ENCODE measurements at places on chromosomes 13 and 19.

DNA sequence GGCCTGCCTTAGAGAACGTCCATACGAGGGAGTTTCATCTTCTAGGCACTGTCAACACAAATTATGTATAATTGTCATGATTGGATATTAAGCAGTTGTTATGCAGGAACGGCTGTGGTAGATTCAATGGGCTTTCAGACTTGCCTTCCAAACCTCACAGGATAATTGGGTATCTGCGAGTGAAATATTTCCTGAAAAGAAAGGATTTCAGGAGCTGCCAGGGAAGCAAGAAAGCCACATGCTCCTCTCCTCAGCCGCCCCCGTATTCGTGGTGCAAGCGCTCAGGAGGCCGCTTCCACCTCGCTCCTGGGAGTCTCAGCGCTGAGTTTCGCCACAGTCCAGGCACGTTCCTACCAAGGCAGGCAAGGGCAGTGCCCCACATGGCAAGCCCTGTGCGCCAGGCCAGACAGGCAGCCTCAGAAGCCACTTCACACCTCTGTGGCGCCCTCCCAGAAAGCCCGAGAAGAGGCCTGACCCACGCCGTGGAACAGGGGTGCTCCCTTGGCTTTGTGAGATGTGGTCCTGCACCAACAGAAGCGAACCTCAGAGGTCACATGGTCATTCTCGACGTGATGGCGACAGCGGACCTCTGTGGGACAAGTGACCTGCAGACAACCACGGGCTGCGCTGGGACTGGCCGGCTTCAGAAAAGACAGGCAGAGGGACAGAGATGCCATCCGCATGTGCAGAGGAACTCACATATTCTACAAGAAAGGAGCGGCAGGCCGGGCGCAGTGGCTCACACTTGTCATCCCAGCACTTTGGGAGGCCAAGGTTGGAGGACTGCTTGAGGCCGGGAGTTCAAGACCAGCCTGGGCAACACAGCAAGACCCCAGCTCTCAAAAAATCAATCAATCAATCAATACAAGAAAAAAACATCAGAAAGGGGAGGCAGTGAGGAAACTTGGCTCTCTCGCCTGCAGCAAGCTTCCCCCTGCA is 41.4 kb downstream of the CEBPG start:
- no peak for DNase-seq

DNA sequence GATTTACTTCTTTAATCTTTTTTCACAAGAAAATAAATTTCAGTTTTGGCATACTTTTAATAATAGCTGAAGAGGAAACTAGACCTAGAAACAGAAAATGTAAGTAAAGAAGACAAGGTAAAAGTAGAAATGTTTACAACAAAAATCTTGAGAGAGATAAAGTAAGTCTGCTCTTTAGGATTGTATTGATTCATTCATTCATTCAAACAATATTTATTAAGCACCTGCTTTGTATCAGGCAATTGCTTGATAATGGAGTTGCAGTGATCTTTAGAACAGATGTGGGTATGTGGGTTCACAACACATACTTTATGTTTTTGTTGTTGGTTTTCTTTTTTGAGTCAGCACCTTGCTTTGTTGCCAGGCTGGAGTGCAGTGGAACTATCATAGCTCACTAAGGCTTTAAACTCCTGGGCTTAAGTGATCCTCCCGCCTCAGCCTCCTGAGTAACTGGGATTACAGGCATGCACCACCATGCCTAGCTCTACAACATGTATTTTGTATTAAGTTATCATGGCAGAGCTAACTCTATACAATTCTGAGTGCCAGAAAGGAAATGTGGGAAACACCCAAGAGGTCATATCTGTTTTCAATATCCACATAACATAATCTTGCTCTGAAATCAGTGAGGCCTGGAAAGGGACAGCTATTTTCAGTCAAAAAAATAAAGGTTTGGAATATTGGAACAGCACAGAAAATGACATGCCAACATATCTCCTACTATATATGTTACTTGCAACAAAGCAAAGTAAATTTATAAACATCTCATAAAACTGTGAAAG is 8.8 kb upstream of the SPART start:
- DNase-seq: no peak

DNA sequence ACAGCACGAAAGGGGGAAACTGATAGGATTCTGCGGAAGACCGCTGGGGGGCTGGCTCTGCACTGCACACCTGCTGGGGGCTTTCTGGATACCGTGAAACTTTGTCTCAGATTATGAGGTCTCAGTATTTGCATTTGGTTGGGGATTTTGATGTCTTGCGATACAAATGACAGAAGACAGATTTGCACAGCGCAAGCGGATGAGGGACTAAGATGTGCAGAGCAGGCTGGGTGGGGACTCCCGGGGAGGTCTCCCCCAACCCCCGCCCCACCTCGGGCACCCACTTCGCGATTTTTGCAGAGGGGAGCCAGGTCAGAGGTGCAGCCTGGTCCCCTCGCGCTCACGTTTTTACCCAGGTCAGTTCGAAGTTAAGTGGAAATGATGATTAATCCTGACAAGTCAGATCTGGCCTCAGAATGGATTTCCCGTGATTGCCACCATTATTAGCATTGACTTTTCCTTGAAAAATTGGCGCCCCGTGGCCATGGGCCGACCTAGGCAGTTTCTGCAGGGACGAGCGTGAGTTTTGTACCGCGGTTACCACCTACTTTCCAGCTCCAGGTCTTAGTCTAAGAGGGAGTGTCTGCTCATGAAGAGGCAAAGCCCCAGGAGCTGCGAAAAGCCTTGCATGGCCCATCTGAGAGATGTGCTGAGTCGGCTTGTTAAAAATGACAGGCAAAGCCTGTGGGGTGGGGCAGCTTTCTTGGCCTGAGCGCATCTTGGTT is 1.3 kb upstream of the GJB2 start:
- DNase-seq: no peak

DNA sequence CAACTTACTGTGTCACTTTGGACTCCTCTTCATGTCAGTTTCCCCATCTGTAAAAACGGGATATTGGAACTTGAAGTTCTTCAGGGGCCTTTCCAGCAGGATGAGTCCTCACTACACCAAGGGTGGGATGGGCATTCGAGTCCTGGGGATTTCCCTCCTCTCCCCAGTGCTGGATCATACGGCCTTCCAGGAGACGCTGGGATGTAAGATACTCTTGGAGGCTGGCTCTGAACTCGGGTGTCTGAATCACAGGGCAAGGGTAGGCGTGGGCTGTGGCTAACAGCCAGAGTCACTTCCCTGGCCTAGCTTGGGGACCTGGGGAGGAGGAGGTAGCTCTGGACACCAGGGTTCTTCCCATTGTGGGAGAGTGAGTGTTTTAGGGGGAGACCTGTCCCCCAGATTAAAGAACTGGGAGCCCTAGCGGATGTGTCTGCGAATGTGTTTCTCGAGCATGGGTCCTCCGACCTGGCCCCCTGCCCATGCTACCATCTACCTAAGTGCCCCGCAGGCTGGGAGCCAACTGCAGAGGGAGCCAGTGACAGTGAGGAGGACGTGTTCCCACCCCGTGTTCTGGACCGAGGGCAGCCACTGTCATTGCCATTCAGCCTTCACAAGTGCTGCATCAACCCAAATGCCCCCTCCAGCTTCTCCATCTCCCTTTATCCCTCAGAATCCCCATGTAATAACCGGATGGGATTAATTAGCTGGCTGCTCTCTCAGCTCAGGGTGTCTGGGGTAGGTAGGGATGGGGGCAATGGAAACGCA is 2.4 kb upstream of the CYTH2 start:
- DNase-seq: no peak

DNA sequence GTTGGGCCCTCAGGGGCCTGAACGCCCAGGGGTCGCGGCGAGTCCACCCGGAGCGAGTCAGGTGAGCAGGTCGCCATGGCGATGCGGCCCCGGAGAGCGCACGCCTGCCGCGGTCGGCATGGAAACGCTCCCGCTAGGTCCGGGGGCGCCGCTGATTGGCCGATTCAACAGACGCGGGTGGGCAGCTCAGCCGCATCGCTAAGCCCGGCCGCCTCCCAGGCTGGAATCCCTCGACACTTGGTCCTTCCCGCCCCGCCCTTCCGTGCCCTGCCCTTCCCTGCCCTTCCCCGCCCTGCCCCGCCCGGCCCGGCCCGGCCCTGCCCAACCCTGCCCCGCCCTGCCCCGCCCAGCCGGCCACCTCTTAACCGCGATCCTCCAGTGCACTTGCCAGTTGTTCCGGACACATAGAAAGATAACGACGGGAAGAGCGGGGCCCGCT is at the start of gene CCNA1:
Gene CCNA1 (plus strand): TSS at position 390 of the 439 bp plus-strand sequence. CDS start 562 bp downstream, outside the sequence.
- no peak for DNase-seq

- DNase-seq: no peak
These were observed 12.0 kb downstream of the ETFB start for GRCh38 chr19:51354103-51354741.

GRCh38 chr13:50224534-50224933 is 209.3 kb downstream of the KCNRG start:
- DNase-seq: no peak

- DNase-seq: no peak
These were observed 304.4 kb downstream of the DCT start for GRCh38 chr13:94175076-94175475.

GRCh38 chr19:19538785-19539166 is 711 bp downstream of the CILP2 start:
- DNase-seq: no peak

DNA sequence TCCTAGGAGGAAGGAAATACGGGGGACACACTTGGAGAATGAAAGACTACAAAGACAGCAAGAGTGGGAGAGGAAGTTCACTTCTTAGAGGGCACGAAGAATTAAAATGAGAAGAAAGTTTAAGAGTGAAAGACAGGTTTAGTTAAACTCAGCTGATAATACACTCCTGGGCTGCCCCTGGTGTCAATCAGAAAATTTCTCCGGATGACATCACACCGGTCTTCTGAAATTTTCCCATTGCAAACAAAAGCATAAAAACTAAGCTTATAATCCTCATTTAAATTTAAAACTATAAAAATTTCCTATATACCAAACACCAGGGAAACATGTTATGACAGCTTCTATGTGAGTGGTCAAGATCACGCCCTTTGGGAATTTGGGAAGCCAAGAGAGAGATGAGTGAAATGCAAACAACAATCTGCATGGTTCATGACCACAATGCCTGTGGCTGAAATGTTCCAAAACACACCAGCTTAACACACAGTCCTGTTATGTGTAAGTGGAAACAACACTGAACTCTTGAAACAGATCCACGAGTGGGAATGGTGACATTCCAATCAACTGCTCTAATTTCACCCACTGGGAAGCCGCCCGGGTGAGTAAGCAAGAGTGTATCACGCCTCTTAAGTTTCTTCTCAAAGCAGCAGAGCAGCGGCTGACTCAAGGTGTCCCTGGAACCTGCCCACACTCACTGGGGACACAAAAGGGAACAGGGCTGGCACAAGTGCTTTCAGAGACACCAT is 49.0 kb downstream of the BRD4 start:
- DNase-seq: no peak

- DNase-seq: no peak
These were observed 31.0 kb downstream of the SLAIN1 start for GRCh38 chr13:77728265-77729125.

GRCh38 chr13:20193162-20193906 is 596 bp upstream of the GJB2 start:
- DNase-seq: no peak

GRCh38 chr13:53847502-53847901 is 818.9 kb downstream of the OLFM4 start:
- DNase-seq: no peak

DNA sequence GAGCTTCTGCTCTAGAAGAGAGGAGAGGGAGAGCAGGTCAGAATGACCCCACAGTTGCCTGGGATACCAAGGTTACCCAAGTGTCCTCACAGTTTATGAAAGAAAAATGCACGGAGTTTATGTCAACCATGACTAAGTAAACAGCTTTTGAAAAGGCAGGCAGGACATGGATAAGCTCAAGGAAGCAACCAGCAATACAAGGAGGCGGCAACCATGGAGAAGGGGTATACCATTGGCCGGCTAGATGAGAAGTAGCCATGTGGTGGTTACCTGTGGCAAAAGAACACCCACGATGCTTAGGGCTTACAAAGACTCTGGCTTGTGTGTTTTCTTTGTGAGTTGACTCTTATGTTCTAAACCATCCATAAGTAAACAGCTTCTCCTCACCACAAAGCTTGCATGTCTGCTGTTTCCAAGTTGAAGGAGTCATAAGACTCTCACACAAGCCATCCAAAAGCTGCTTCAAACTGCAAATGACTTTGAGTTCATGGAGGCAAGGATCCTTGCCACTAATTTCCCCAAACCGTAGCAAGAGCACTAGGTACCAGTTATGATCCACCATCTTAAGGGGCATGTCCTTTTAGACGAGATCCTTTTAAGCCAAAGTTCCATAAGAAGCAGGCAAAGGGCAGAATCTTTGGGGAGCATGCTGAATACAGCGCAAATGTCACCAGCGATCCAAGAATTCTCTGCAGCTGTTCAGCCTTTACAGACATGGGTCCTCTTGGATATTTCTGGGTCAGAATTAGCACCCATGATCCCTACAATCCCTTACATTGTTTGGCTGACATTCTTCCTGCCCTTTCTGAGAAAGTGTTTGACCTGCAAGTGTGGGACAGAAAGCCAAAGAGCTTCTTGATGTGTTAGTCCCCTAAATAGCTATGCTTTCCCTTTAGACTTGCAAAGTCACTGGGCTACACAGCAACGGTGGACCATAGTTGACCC is 74.8 kb upstream of the IPO5 start:
- no peak for DNase-seq

DNA sequence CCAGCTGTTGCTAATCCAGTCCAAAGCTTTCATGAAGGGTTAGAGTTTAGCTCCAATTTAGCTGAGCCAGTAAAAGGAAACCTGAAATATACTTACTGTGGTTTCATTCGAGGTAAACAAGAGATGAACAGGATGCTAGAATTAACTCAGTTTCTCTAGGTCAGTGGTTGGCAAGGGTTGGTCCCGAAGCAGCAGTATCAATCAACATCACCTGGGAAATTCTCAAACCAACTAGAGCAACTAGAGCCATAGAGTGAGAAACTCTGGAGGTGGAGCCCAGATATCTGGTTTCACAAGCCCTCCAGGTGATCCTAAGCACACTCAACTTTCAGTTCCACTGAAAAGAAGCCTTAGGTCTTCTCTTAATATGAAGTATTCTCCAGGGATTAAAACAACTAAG is 376.7 kb downstream of the OXGR1 start:
- no peak for DNase-seq

DNA sequence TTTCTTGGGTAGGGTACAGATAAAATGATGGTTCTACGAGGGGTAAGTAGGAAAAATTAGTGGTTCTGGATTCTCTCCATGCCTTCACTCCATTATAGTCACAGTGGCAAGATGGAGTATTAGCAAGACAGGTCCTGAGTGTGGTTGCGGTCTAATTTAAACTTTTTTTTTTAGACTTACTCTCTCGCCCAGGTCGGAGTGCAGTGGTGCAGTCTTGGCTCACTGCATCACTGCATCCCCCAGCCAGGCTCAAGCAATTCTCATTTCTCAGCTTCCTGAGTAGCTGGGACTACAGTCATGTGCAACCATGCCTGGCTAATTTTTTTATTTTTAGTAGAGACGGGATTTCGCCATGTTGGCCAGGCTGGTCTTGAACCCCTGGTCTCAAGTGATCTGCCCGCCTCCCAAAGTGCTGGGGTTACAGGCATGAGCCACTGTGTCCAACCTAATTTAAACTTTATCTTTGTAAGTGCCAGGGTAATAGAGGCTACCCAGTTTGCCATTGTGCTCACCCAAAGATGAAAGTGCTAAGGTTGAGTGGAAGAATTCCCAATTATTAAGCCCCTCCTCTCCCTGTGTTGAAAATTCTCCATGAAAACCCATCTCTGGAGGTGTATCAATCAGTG is 135.6 kb downstream of the TM9SF2 start:
- no peak for DNase-seq

All from activated CD4-positive, CD25-positive, alpha-beta regulatory T cell treated with anti-CD3 and anti-CD28 coated beads, Interleukin-2, amount 50 U/mL, for 72 hours (primary cell).